Stimulated activated CD4-positive, alpha-beta T cell treated with anti-CD3 and anti-CD28 coated beads, TNF-alpha, amount 100 ng/mL, for 24 hours (primary cell): ENCODE measurements at places on chromosomes 3 and 15.

GRCh38 chr15:34851751-34852150, 56.4 kb upstream of the ACTC1 start:
- no peak for DNase-seq

DNA sequence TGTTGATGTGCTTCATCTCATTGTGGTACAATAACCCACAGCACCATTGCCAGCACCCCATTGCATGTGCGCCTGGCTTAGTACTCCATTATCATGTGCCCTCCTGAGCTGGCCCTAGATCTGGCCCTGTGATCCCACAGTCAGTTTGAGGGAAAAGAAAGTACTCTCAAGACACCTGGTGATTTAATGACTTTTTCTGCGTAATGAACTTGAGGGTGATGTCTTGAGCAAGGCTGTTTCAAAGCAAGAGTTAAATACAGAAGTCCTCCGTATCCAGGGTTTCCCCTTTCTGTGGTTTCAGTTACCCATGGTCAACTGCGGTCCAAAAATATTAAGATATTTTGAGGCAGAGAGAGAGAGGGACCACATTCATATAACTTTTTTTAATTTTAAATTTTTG, 16.3 kb downstream of the C3orf20 start:
- DNase-seq, result no peak

- no peak for DNase-seq
Observed at GRCh38 chr3:39752019-39752637, 57.3 kb upstream of the MYRIP start.

DNA sequence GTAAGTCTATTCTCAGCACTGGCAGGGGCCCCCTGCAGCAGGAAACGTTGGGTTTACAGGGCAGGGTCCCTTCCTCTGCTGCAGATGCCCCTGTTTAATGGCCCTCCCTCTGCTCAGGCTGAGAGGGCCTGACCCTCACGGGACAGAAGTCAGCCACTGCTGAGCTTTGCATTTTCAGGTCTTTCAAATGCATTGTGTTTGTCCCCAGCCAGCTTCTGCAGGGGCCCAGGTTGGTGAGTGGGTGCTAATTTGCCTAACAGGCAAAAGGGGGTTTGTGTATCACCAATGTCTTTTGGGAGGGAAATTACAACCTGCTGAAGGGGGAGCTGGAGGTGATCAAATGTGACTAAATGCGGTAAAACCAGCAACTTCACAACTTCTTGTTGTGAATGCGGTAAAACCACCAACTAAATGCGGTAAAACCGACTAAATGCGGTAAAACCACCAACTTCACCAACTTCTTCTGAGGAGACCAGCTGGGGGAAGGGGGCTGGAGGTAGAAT, 44.8 kb upstream of the UBE2E1 start:
- no peak for DNase-seq

DNA sequence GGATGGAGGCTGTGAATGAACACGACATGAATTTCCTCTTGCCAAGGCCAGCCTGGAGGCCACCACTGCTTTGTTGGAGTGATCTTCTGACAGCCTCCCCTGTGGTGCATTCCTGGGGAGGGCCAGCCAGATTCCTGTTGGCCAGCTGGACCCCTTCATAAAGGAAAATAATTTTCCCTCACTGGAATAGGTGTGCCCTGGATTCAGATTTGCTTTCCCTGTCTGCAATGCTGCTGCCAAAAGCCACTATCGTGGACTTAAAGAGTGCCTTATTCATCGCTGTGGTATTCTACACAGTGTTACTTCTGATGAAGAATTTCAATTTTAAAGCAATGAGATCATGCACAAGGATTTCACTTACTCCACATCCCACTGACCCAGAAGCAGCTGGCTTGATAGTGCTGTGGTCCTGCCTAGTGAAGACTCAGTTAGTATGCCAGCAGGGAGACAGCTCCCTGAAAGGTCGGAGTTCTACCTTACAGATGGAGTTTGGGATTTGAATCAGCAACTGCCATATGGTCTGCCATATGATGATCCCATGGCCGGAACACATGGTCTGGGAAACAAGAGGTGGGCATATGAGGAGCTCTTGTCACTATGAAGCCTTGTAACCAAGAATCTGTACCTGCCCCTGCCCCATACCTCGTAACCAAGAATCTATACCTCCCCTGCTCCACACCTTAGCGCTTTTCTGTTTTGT, 145.2 kb downstream of the KLF13 start:
- DNase-seq, result no peak

DNA sequence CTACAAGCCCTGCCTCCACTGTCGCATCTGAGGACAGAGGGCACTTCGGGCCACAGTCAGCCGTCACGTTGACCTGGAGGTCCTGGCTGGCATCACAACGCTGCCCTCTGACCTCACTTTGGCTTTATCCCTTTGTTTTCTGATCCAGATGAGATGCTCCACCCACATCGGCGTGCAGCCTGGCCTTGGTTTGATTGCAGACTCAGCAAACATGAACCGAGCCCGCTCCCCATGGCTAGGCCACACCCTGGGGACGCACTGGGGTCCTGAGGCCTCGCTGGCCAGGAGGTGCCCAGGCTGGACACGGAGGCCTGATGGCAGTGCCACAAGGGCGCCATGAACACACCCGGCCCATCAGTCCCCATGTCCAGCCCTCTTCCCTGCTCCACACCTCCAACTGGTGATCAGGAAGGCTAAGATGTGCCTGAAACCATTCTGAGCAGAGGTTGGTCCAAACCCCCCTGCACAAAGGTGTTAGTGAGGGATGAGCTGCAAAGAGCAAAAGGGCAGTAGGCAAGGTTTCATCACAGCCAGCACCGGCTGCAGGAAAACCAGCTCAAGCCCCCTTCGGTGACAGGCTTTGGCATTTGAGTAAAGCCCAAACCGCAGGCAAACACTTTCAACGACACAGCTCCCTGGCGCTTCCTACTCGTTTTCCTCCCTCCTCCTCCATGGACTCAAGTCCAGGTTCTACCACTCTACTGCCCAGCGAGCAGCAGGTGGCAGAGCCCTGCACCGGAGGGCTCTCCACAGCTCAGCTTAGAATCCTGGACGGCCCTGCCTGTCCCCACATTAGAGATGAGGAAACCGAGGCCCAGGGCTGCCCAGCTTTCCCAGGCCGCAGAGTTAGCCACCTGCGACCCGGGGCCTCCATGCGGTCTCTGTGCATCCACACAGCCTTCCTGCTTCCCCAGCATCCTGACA, 165.8 kb downstream of the NUP210 start:
- DNase-seq, result no peak

GRCh38 chr3:79005084-79005483, 762.7 kb downstream of the ROBO1 start:
- DNase-seq, result no peak
